ENCODE measurements at places on chromosomes 12 and 14. TPM values are rescaled to one million over a fixed set of nuclear protein-coding genes. Genes with fewer than 3 reads are reported as not detected.

The COX8C gene
- polyA plus RNA-seq: not detected

The PFKM gene
- polyA plus RNA-seq: 56.7 TPM

The ASB2 gene
- polyA plus RNA-seq: 0.77 TPM

DNA sequence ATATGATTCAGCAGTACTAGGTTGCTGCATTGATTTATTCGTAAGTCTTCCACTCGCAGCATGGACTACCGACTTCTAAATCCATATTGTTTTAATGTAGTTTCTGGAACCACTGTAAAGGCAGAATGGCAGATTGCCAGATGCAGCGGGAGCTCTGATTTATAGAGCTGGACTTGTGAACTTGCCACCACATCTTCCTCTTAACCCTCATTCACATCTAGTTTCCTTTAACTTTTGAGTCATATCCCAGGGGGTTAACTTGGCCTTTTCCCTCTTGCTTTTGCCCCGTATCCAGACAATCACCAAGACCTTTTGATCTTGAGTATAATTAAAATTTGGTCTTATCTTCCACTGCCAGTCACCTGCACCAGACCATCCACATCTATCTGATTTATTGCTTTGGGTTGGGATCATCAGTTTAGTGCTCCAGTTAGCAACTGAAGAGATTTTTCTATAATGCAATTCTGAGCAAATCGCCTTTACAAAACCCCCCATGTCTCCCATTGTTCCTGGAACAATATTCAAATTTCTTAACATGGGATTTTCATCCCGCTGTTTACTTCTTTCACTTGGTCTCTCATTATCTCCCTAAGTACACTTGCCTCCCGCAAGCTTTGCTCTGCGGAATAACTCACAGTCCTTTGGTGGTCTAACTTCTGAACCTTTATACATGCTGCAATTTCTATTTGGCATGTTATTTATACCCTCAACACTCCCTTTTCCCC is 130.5 kb downstream of the ACSS3 start:
- no peak for DNase-seq

GRCh38 chr14:95379634-95380033 is 59.9 kb upstream of the CLMN start:
- DNase-seq: no peak

DNA sequence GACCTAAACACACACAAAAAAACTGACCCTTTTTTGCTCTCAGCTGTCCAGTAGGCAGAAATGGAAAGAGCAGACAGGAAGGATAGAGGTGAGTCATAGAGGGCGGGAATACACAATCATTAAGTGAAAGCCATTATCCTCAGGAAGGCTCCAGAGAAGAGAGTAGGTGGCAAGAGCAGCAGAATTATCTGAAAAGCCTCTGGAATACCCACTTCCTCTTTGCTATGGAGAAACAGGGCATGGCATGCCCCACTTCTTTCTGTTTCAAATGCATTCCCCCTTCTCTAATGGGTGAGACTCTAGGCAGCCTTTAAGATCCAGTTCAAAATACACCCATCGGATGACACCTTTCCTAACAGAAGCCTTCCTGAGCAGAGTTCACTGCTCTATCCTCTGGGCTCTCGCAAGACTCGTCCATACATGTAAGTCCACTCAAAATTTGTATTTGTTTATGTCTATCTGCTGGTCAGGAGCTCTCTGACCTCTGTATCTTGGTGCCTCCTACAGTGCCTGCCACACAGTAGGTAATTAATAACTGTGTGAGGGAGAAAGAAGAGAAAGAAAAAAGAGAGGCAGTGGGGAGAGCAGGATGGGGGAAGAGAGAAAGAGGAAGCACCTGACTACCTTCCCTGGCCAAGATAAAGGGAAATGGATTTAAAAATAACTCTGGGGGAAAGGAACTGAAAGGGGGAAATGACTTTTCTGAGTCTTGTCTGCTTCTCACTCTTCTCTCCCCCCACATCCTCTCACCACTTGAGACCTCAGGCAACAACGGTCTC is 8.5 kb downstream of the KLHL33 start:
- peak; percentile 71 for DNase-seq

GRCh38 chr12:112515868-112516267 is 97.1 kb downstream of the PTPN11 start:
- no peak for DNase-seq

Data from IMR-90 (cell line).